ENCODE measurements at places on chromosomes 1 and 21.

DNA sequence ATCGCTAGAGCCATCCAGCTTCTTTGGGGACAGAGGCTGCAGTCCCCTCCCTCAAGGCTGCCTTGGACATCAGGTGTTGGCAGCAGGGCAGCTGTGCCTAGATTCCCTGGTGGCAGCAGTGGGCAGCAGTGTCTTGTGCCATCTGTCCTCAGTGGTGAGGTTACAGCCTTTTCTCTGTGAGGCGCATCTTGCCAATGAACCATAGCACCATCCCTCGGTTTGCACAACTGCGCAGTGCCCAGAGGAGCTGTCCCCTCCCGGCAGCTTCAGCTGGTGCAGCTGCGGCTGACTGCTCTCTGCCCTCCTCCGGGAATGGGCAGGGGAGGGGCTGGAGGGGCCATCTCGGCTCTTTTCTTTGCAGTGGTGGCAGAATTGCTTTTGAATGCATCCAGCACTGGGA, 59.0 kb upstream of the C8B start:
- DNase-seq, result no peak

DNA sequence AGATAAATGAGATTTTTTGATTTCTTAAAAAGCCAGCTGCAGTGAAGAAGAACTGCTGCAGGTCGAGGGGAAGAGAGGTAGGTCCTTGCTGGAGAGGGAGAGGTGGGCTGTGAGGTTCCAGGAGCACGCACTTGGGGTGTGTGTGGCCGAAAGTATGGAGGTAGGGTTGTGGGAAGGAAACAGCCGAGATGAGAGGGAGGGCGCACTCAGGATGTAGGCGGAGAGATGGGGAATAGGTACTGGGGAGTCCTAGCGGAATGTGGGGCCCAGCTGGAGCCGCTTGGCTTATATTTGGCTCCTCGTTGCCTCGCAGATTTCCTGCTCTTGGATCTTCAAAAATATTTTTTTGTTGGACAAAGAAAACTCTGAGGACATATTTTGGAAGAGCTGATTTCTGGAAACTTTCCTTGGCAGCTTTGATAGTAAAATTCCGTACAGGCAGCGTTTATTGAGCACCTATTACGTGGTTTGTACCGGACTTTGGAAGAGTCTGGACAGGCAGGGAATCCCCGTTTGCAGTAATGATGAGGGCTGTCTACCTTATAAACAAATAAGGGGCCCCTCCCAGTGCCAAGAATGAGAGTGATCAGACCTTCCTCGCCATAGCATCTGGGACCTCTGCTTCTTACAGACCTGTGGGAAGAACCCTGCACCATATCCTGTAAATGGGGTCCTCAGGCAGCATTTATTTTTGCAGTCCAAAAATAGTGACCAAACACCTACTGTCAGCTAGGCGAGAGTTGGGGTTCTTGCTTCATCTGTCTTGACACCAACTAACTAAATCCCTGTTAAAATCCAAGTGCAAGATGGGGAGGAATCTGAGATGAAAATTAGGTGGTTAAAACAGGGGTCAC, 1.5 kb downstream of the LRRC8D start:
- no peak for DNase-seq

GRCh38 chr1:156642265-156643048, 540 bp downstream of the BCAN start:
- no peak for DNase-seq

DNA sequence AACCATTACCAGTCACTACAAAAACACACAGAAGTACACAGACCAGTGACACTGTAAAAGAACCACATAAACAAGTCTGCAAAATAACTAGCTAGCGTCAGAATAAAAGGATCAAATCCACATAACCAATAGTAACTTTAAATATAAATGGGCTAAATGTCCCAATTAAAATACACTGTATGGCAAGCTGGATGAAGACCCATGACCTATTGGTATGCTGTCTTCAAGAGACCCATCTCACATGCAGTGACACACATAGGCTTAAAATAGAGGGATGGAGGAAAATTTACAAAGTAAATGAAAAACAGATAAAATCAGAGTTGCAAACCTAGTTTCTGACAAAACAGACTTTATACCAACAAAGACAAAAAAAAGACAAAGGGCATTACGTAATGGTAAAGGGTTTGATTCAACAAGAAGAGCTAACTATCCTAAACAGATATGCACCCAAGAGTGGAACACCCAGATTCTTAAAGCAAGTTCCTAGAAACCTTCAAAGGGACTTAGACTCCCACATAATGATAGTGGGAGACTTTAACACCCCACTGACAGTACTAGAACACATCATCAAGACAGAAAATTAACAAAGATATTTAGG, 196.9 kb downstream of the TBX15 start:
- DNase-seq, result no peak

DNA sequence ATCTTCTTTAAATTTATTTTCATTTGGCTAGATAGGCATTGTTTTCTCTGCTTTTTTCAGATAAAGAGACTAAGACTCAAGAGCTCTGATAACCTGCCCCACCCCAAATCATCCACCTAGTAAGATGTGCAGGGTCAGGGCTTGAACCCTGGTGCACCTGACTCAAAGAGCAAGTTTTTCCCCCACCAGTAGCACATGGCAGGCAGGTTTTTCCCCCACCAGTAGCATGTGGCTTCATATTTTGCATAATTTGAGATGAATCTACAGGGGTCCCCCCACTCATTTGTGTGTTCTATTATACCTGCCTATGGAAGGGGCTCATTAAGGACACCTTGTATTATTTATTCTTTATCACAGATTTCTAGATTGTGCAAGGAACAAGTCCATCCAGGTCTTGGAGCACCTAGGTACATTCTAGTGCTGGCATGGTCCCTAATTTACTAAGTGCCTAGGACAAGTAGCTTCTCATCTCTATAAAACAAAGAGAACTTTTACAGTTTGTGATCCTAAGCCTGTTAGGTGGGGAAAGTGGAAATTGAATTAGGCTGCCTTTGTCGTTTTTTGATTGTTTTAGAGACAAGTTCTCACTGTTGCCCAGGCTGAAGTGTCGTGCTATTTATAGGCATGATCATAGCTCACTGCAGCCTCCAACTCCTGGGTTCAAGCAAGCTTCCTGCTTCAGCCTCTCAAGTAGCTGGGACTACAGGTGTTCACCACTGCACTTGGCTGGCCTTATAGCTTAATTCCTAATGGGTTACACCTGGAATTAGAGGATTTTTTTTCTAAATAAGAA, 13.2 kb upstream of the CTSE start:
- DNase-seq, result no peak

DNA sequence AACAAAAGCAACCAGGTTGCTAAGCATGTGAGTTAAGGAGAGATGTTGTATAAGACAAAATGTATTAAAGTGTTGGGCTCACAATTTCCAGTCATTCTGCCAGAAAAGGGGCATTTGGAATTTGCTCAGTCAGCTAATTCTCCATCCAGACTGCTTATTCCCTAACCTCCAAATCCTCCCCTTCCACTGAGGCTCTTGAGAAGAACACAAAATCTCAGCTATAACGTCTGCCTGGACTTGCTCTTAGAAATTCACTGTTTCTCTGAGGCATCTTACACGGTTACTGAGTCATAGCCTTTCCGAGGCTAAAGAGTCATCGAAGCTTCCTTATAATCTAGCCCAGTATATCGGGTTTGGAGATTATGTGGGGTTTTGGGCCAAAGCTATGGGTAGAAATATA, 548.2 kb upstream of the ADGRL4 start:
- no peak for DNase-seq

DNA sequence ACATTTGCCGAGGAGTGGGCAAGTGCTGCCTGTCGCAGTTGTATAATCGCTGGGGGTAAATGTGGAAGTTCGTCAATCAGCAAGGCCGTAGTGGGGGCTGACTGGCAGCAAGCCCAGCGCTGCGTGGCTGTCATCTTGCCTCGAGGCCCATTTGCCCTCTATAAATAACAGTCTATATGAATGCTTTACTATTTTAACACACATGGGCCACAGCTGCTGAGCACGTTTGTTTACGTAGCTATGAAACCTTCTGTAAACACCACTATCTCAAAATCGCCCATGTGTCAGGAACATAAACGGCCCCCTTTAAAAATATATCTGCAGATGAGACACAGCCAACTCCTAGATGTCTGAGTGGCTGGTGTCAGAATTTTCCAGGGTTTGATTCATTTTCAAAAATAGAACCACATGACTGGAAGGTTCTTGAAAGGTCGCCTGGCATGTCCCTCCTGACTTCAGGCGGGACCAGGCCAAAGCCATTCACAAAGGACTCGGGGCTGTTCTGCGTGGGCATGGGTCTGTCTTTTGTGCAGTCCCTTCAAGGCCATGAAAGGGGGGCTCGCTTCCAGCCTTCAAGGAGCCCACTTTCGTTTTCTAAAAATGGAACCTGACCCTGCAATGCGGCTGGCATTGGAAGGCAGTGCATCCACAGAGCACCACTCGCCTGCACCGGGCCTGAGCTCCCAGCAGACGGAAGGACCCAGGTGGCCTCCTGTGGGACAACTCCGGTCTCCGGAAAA, 205.5 kb downstream of the KCNJ6 start:
- no peak for DNase-seq

DNA sequence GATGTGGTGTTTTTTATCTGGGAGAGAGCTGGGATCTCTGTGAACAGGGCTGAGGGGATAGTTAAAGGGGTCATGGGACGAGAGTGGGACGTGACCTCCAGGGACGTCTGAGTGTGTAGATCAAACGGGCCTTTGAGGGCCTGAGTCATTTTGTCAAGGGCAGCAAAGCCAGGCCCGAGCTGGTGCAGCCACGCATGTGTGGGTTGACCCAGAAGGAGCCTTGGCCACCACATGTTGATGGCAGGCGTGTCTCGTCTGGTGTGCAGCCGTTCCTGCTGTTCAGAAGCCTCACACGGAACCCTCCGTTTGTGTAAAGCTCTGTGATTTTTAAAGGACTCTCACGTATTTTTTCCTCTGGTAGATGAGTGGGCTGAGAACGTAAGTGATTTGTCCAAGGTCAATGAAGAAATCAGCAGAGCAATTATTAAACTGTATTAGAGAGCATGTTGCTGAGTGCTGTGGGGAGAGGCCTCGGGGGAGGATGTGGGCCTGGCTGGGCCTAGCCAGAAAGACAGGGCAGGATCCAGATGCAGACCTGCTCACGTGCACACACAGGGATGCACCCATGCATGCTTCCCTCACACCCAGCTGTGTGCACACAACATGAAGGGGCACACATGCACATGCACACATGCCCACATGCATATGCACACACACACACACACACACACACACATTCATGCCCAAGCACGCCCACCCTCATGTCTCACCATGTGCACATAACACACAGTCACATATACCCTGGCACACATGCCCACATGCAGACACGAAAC, 89.8 kb downstream of the AJAP1 start:
- DNase-seq, result no peak

GRCh38 chr21:39062196-39062595, 121.1 kb downstream of the PSMG1 start:
- DNase-seq, result no peak

DNA sequence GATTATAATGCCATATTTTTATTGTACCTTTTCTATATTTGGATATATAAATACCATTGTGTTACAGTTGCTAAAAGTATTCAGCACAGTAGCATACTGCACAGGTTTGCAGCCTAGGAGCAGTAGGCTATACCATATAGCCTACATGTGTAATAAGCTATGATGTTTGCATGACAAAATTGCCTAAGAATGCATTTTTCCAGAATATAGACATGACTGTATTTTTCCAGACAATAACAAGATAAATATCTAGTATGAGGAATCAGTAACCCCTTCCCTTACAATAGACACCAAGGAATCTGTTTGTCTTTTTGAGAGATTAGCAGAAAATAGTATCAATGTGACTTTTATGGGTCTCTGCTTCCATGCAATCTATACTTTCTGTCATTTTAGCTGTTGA, 228.6 kb downstream of the GRIK1 start:
- no peak for DNase-seq

DNA sequence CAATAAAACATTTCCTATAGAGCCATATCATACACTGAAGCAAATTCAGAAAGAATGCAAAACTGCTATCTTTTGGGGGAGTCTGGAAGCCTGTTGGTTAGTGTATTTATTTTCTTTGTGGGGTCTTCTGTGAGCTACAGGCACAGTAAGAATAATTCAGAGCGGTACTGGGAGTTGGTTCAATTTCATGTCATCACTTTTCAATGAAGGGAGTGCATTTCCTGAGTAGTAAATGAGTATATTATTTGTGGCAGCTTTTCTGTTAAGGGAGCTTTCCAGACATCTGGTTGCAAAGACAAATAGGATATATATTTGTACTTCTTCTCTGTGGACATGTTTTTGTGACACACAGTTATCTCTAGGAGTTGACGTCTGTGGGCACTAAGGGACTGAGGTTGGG, 130.6 kb downstream of the HUNK start:
- no peak for DNase-seq

DNA sequence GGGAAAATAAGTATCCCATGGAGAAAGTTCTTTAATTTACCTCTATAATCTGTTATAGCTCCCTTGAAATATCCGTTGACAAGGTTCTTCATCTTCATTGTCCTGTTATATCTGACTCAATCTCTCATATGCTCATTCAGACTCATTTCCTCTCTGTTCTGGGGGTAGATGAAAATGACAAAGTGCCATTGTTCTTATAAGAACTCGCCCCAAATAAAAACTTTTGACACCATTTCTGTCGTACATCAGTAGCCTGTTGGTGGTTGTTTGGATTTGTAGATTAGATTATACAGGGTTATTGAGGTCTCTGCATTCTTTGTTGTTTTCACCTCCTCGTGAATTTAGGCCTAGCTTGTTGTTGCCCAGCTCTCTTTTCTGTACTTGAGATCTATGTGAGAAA, 55.2 kb upstream of the IPO9 start:
- DNase-seq, result no peak

GRCh38 chr1:229230140-229230892, 40.6 kb upstream of the RAB4A start:
- DNase-seq, result no peak

GRCh38 chr1:200980452-200980772, 43.1 kb downstream of the KIF21B start:
- DNase-seq, result no peak

DNA sequence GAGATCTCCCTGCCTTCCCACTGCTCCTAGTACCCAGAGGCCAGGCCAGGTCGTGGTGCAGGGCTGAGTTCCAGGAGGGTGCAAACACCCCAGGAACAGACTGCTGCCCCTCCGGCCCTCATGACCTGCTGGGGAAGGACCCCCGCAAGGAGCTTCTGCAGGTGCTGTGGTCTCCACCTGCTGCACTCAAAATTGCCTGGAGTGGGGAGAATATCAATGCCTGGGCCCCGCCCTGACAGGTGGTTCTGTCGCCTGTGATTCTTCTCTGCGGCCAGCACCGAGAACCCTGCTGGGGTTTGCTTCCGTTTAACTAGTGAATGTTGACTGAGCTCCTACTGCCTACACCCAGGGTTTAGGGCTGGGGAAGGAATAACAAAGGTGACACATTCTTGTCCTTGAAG, 2.1 kb upstream of the TFF3 start:
- no peak for DNase-seq

DNA sequence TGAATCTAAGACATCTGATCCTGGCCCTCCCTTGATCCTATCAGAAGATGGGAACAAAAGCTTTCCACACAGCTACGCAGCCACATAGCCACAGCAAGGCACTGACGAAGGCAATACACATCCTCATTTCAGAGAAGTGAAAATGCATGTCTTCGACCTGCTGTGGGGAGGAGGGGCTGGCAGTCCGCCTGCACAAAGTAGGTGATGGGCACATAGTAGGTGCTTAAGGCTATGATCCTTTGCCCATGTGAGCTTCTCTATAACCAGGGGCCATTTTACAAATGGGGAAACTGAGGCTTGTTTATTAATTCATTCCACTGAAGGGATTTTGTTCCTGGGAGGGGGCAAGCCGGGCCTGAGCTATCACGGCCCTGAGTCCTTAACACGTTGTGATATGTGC, 94.2 kb downstream of the PAX7 start:
- DNase-seq, result no peak
